ENCODE measurements at places on chromosomes 4 and X. TPM values are rescaled to one million over a fixed set of nuclear protein-coding genes. Genes with fewer than 3 reads are reported as not detected.

GRCh38 chr4:26023203-26023972 lies 109.4 kb downstream of the SMIM20 start:
- H3K4me3 ChIP-seq = peak overlapping the region; percentile 28
- H3K27me3 ChIP-seq = no peaks in the 10 kb centered on the region
- H3K4me1 ChIP-seq = peaks cover 33% of the 10 kb centered on the region
- DNase-seq = no peak

The KIAA0232 gene
- total RNA-seq = 17.7 TPM

DNA sequence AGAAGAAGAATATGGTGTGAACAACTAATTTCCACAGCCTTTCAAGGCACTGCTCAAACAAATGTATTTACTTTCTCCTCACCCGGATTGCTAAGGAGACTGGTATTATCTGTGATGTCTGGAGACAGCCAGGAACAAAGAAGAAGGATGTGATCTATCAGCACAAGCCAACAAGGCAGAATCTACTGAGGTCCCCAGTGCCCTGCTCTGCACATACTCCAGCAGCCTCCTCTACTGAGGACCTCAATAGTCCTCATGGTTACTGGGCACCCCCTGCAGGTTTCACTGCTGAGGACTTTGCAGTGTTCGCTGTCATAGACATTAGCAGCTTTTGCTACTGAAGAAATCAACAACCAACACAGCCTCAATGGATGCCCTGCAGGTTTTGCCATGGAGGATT lies 930.1 kb downstream of the ADGRL3 start:
- no peaks in the 10 kb centered on the region for H3K27me3 ChIP-seq
- H3K4me1 ChIP-seq = no peaks in the 10 kb centered on the region
- H3K4me3 ChIP-seq = no peak overlapping the region
- no peak for DNase-seq

The SHROOM4 gene
- 3.2 TPM for total RNA-seq

DNA sequence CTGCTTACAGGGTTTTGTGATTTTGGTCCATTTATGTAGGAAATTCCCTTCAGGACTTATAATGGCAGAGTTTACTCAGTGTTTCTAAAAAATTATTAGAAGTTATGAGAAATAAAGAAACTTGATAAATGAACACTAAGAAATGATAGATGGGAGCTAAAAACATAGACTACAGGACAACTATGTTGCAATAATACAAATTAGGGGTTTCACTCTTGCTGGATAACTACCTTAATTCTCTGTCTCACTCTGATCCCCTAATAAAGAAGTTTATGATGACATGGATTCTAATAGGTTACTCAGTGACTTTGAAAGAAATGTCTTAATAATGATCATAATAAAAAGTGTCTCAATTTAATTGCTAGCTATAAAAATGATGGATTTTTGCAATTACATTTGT lies 23.3 kb upstream of the BBS12 start:
- H3K4me1 ChIP-seq = peaks cover 8% of the 10 kb centered on the region
- no peak overlapping the region for H3K4me3 ChIP-seq
- no peak for DNase-seq
- H3K27me3 ChIP-seq = no peaks in the 10 kb centered on the region
- no peak overlapping the region for H3K27ac ChIP-seq

- peaks cover 2% of the 10 kb centered on the region for H3K36me3 ChIP-seq
- peak overlapping the region; percentile 30 for H3K27ac ChIP-seq
- H3K27me3 ChIP-seq = no peaks in the 10 kb centered on the region
- H3K4me1 ChIP-seq = peaks cover 20% of the 10 kb centered on the region
- DNase-seq = peak; percentile 33
Measured at GRCh38 chr4:25908491-25908901, 5.5 kb upstream of the SMIM20 start.

DNA sequence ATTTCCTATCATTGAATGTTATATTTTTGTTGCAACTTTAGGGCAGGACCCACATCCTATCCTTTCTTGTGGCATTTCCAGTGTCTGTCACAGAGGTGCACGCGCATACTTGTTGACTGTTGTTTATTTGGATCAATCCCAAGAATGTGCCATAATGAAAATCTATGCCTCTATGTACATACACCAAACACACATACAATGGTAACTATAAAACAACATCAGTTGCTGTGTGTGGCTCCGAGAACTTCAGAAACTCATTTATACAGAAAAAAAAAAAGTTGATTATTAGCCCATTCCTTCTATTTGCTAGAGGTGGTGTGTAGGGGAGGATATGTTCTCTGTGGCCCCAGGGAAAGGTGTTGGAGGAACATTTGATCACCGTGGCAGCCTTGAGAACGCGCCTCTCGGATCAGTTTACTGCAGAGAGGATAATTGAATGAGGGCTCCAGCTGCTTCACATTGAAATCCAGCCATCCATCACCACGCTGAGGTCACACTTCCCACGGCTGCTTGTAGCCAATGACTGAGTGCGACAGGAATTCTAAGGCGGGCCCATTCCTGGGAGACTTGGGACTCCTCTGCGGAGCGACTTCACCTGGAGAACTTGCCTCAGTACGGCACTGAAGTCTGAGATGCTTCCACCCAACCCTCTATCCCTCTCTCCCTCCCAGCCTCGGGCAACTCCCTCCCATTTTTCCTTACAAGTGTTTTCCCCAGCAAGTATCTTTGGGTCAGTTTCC lies 19.5 kb downstream of the SMPX start:
- no peak overlapping the region for H3K27ac ChIP-seq
- DNase-seq = no peak
- H3K27me3 ChIP-seq = no peaks in the 10 kb centered on the region
- no peak overlapping the region for H3K4me3 ChIP-seq

DNA sequence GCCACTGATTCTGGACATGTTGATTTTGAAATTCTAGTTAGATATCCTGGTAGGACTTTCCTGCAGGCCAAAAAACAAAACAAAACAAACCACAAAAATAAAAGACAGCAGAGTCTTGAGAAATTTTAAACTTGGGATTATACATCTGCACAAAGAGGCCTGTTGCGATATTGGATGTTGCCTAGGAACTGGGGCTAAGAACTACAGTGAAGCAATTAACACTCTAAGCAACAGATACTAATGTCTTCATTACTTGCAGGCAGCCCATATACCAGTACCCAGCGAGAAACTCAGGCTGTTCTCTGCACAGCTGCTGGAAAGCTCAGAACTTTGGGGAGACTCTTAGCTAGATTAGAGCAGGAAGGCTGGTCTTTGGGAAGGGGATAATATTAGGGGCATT lies 69.1 kb upstream of the SCOC start:
- peaks cover 11% of the 10 kb centered on the region for H3K4me1 ChIP-seq
- H3K27me3 ChIP-seq = no peaks in the 10 kb centered on the region
- no peak overlapping the region for H3K4me3 ChIP-seq
- no peak for DNase-seq
- H3K27ac ChIP-seq = no peak overlapping the region

The MAGEA2 gene
- not detected for total RNA-seq

DNA sequence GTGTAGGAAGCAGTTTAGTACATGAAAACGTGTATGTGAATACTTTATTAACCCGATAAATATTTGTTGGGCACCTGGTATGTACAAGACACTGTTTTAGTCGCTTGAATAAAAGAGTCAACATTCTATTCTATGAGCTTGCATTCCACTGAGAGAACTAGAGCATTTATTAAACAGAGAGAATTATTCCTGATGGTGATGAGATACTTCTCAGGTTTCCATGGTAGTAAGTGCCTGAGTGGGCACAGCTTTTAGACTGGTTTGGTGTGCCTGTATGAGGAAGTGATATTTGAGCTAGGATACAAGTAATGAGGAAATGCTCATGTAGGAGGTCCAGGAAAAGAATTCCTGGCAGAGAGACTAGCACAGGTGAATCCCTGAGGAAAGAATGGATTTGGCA lies 94.2 kb downstream of the ATP10D start:
- H3K4me1 ChIP-seq = no peaks in the 10 kb centered on the region
- no peak overlapping the region for H3K27ac ChIP-seq
- H3K27me3 ChIP-seq = no peaks in the 10 kb centered on the region
- H3K4me3 ChIP-seq = no peak overlapping the region

The TMEM128 gene
- 15.1 TPM for total RNA-seq

The RNF175 gene
- 0.66 TPM for total RNA-seq

GRCh38 chr4:37383579-37384229 lies 139.2 kb downstream of the NWD2 start:
- no peaks in the 10 kb centered on the region for H3K36me3 ChIP-seq
- H3K27me3 ChIP-seq = no peaks in the 10 kb centered on the region

- H3K27me3 ChIP-seq = no peaks in the 10 kb centered on the region
- H3K4me1 ChIP-seq = peaks cover 26% of the 10 kb centered on the region
- peak; percentile 38 for DNase-seq
Measured at GRCh38 chrX:13742397-13743176, 8.0 kb downstream of the OFD1 start.

DNA sequence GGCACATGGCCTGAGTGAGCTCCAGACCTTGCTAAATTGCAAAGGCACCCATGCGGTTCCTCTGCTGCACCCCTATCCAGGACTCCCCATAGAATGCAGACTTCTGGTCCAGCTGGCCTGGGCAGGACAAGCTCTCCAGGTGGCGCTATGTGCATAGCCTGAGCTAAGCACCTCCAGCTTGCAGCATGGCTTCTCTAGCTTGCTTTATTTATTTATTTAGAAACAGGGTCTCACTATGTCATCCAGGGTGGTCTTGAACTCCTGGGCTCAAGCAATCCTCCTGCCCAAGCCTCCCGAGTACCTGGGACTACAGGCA lies 5.5 kb upstream of the WFS1 start:
- no peak overlapping the region for H3K4me3 ChIP-seq
- DNase-seq = peak; percentile 32
- peaks cover 2% of the 10 kb centered on the region for H3K36me3 ChIP-seq
- H3K4me1 ChIP-seq = no peaks in the 10 kb centered on the region
- H3K27ac ChIP-seq = no peak overlapping the region

- peaks cover 22% of the 10 kb centered on the region for H3K4me1 ChIP-seq
- no peak for DNase-seq
Measured at GRCh38 chr4:13911256-13911655, 283.7 kb upstream of the BOD1L1 start.

The TLL1 gene
- not detected for total RNA-seq

The NXF2B gene
- total RNA-seq = not detected

- DNase-seq = no peak
- no peak overlapping the region for H3K4me3 ChIP-seq
- peaks cover 12% of the 10 kb centered on the region for H3K27me3 ChIP-seq
- H3K36me3 ChIP-seq = no peaks in the 10 kb centered on the region
Measured at GRCh38 chr4:70337886-70338420, 3.2 kb downstream of the CABS1 start.

GRCh38 chr4:147696866-147697265 lies 12.9 kb upstream of the PRMT9 start:
- peaks cover 30% of the 10 kb centered on the region for H3K4me1 ChIP-seq
- no peak overlapping the region for H3K4me3 ChIP-seq
- H3K27me3 ChIP-seq = no peaks in the 10 kb centered on the region
- DNase-seq = no peak
- no peak overlapping the region for H3K27ac ChIP-seq

DNA sequence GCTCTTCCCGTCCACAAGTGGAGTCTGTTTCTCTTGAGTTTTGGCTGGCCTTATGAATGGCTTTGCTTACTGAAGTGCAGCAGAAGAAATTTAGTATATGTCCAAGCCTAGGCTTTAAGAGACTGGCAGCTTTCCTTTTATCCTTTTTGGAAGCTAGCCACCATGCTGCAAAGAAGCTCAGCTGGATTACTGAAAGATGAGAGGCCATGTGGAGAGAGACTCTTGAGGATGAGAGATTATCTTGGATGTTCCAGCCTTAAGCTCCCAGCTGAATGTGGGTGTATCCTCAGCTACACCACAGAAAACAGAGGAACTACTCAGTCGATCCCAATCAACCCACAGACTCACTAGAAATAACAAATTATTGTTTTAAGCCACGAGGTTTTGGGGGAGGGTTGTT lies 12.5 kb downstream of the CCNG2 start:
- H3K36me3 ChIP-seq = peaks cover 12% of the 10 kb centered on the region
- no peak for DNase-seq
- H3K4me3 ChIP-seq = no peak overlapping the region
- no peaks in the 10 kb centered on the region for H3K4me1 ChIP-seq
- no peaks in the 10 kb centered on the region for H3K27me3 ChIP-seq

The SMAD1 gene
- total RNA-seq = 19.3 TPM

The REPS2 gene
- 14.5 TPM for total RNA-seq

DNA sequence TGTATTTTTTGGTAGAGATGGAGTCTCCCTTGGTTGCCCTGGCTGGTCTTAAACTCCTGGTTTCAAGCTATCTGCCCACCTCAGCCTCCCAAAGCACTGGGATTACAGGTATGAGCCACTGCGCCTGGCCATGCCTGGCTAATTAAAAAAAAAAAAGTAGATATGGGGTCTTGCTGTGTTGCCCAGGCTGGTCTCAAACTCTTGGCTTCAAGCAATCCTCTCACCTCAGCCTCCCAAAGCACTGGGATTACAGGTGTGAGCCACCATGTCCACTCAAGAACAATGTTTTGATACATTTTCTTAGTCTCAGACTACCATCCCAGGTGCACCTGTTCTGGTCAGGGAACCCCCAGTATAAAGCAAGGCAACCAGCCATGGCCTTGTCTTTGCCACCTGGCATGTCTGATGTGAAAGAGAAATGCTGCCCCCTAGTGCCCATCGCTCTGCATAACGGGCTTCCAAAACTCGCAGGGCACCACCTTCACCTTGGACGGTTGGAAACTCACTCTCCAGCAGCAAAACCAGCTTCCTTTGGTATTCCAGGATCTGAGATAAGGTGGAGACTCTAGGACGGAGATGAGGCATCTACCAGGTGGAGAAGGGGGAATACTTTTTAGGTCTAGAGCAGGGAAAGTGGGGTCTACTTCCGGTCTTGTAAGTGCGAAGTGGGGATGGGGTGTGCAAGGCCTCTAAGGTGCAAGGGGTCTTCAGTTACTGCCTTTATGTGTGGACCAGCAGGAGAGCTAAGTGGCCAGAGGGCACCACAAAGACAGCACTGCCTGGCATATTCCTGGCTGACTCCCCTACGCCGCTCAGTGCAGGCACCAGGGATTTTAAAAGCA lies 47.7 kb upstream of the AFAP1 start:
- H3K27ac ChIP-seq = no peak overlapping the region
- peaks cover 8% of the 10 kb centered on the region for H3K27me3 ChIP-seq
- peak; percentile 76 for DNase-seq
- no peaks in the 10 kb centered on the region for H3K4me1 ChIP-seq
- no peak overlapping the region for H3K4me3 ChIP-seq

DNA sequence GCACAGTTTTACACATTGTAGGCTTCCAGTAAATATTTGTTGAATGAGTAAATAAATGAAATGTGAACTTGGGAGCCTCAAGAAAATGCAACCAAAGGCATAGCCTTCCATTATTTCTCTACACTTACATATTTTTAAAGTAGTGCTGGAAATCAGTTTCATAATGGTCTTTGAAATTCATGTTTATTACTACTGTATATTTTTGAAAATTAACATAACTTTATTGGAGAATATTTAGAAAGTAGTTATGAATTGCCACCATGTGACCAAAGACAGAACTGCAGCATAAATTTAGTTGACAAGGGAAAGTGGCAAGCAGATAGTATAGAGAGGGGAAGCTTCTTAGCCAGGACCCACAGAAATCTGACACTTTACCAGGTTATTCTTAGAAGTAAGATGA lies 6.4 kb downstream of the TCEAL8 start:
- H3K4me1 ChIP-seq = no peaks in the 10 kb centered on the region
- peaks cover 21% of the 10 kb centered on the region for H3K27me3 ChIP-seq
- no peak overlapping the region for H3K4me3 ChIP-seq
- no peak for DNase-seq
- no peaks in the 10 kb centered on the region for H3K36me3 ChIP-seq
- no peak overlapping the region for H3K27ac ChIP-seq

The CT55 gene
- total RNA-seq = not detected
